ENCODE measurements at places on chromosomes 6 and 20. TPM values are rescaled to one million over a fixed set of nuclear protein-coding genes. Genes with fewer than 3 reads are reported as not detected.

SNPH gene
- total RNA-seq, result 0.86 TPM

DNA sequence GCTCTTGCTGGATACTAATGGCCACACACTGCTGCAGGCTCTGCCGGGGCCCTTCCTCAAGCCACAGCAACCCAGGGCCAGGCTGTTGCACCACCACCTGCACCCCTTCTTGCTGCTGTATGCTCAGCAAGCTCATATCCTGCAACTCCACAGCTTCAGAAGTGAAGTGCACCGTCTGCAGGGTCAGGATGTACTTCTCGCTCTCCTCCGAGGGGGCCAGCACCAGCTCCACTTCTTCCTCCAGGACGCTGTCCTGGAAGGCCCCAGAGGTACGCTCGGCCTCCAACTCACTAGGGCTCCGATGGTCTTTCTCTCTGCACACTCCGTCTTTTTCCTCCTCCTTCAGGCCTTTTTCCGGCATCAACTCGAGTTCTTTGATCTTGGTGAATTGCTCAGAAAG, 1.2 kb downstream of the CTCFL start:
- DNase-seq, result no peak

GRCh38 chr6:158793432-158793831, 25.7 kb downstream of the EZR start:
- no peak for DNase-seq

DNA sequence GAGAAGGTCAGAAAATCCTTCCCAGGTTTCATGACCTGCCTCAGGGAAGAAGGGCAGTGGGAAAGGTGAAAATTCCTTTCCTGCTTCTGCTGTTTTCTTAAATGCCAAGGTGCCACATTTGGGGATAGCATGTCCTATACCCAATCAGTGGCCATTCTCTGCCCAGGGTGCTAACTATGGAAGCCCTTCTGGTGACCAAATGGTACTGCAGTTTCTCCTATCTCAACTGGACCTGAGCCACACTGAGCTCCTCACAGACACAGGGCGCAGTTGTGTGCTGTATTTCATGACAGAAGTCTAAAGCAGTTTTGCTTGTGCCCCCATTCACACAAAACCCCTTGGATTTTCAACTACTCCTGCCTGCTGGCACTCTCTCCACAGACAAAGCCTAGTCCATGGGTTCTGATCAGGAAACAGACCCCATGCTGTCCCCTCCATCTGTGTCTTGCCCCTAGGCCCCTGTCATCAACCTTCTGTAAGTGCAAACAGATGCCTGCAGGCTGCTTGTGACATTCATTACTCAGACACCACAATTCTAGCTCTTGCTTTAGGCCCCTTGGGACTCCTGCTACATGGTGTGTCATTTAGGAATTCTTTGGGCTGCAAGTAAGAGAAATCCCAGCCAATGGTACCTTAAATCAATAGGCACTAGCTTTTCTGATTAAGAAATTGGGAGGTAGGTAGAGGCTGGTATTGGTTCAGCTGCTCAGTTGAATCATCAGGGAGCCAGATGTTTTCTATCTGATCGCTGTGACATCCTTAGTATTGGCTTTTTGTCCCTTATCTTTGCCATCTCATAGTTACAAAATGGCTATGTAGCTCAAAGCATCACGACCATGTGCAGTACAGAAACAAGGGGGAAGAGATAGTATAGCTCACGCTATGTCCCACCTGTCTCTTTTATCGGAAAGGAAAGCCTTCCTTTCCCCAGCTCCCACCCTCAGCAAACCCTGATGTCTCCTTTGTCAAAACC, 147.8 kb downstream of the CD83 start:
- DNase-seq, result no peak

- no peak for DNase-seq
Measured at GRCh38 chr6:28907394-28907793, 16.4 kb downstream of the TRIM27 start.

- no peak for DNase-seq
Measured at GRCh38 chr6:166411271-166411670, 28.5 kb upstream of the MPC1 start.

All from activated B cell treated with CpG ODN at 0.5 μM for 24 hours (primary cell).